ENCODE measurements at places on chromosomes 5 and 9. TPM values are rescaled to one million over a fixed set of nuclear protein-coding genes. Genes with fewer than 3 reads are reported as not detected.

Gene PCDHGB6
- not detected for polyA plus RNA-seq

- DNase-seq: no peak
These were observed 35.7 kb downstream of the SECISBP2 start for GRCh38 chr9:89353989-89354388.

DNA sequence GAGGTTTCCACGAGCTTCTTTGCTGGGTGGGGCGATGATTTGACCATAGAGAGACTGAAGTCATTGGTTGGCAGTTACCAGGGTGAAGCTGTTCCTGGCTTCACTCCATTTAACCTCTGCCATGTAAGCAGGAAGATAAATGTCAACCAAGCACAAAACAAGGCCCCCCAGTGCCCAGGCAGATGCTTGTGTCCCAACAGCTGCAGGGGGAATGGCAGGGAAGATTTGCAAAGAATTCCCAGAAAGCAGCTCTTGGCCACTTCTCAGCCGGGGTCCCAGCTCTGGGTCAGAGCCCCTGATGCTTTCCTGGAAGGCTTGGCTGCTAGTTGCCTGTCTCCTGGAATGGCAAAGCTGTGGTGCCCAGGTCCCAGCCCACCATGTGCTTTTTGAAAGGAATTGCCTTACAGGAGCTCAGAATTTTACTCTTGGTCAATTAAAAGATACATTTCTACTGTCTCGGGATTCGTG, 383.4 kb downstream of the ENC1 start:
- no peak for DNase-seq

- no peak for DNase-seq
These were observed 11.2 kb downstream of the DNAJB5 start for GRCh38 chr9:35000535-35001284.

Gene CRHBP
- polyA plus RNA-seq: 1.1 TPM

DNA sequence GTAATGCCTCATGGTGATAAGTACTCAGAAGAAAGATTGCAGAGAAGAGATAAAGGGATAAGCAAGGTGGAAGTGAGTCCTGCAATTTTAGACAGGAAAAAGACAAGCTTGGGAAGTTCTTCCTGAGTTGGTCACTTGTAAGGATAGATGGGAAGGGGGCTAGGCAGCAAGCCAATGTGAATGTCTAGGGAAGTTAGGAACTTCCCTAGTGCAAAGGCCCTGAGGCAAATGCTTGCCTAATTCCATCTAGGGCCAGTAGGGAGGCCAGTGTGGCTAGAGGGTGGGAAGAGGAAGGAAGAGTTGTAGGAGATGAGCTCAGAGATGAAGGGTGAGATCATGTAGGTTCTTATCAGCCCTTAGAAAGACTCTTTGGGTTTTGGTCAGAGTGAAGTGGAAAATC, 206.6 kb downstream of the MAT2B start:
- no peak for DNase-seq

DNA sequence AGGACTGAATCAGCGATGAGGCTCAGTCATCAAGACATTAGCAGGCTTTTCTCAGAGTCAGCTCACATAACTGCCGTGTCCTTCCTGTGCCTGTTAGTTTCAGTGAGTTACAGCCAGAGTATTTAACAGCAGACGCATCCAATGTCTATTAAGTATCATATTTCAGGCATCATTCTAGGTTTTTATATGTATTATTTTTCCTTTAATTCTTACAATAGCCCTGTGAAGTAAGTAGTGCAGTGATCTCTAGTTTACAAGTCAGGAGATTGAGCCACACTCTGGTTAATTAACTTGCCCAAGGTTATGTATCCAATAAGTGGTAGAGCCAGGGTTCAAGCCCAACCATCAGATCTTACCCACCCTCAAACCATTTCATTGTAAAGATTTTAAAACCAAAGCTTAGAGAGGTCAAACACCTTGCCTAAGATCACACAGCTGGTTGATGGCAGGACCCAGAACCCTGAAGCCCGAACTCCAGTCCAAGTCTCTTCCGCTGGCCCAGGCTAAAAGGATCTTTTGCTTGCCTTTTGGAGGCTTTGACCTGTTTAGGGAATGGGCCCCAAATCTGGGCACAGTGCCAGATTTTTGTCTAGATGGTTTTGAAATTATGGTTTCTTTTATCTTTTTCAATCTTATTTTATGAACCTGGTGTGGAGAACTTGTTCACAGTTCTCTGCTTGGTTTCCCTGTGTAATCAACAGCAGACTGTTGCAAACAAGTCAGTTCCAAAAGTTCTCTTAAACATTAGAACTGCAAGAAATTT, 261.2 kb upstream of the CLINT1 start:
- no peak for DNase-seq

DNA sequence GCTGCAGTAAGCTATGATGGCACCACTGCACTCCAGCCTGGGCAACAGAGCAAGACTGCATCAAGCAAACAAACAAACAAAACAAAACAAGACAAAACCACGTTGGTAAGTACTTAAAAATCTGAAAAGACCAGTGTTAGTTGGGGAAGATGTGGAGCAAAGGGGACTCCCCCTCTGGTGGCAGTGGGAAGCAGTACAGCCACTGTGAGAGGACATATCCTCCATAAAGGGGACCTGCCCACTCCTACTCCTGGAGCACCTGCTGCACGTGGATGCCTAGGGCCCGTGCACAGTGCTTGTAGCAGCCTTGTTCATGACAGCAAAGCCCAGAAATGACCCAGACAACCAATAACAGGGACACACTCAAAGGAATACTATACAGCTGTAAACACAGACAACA, 17.0 kb upstream of the IPPK start:
- DNase-seq: no peak

DNA sequence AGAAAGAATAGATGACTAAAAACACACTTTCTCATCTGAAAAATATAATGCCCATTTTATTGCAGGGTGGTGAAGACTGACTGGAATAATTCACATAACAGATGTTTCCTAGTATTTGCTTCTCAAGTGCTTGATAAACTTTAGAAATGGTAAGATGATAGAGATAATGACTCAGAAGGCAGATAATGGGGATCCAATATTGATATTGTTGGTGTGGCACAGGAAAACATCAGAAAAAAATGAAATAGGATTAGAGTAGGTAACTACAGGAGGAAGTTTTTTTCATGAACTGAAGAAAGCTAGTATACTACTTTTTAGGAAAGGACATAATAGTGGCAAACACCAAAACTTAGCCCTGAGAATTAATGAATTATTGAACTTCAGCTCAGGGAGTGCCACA, 20.2 kb upstream of the F2RL2 start:
- DNase-seq: no peak

DNA sequence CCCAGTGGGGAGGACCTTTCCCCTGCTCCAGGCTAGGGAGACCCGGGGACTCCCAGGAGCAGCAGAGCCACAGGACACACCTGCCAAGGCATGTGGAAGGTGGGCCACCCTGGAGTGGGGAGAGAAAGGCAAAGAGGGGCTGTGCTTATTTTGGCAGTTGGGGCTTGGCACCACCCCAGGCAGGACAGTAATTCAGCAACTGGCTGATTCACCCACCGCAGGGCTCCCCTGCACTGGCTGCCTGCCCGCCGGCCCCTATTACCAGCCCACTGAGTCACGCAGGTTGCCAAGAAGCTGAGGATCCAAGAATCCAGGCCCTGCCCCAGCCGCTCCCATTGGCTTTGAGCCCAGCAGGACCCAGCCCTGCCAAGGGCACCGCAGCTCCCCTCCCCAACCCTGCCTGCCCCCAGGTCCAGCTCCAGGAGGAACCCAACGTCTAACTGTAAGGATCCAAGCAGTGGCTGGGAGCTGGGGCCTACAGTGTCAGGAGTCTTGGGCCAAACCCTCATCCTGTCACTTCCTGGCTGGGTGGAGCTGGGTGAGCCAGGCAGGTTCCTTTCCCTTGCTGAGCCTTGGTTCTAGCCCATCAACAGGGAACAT, 14.2 kb upstream of the RALGDS start:
- DNase-seq: peak; percentile 98

Gene PCA3
- not detected for polyA plus RNA-seq

- no peak for DNase-seq
These were observed 67.8 kb downstream of the NIPSNAP3B start for GRCh38 chr9:104831681-104832080.

DNA sequence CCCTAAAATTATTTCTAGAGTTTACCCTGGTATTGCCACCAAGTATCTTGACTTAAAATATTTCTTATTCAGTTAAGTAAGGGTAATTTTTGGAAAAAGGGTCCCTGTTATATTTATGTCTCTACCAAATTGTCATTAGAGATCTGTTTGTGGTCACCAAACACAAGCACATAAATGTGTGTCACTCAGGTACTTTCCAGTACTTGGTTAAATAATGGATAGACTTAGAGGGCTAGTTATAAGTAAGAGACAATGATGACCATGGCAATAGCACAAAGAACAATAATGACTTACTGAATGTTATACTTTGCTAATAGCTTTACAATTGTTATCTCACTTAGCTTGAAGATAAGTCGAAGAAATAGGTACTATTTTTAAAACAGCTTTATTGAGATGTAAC, 9.0 kb downstream of the ADAMTS16 start:
- no peak for DNase-seq

Gene PHF24
- 0.15 TPM for polyA plus RNA-seq

- no peak for DNase-seq
These were observed 287.0 kb upstream of the TMEM161B start for GRCh38 chr5:88555674-88556073.

GRCh38 chr5:74232276-74232675, 408.3 kb downstream of the ENC1 start:
- no peak for DNase-seq

Gene GABRA1
- polyA plus RNA-seq: 0.10 TPM

Gene FBN2
- under 0.01 TPM for polyA plus RNA-seq

DNA sequence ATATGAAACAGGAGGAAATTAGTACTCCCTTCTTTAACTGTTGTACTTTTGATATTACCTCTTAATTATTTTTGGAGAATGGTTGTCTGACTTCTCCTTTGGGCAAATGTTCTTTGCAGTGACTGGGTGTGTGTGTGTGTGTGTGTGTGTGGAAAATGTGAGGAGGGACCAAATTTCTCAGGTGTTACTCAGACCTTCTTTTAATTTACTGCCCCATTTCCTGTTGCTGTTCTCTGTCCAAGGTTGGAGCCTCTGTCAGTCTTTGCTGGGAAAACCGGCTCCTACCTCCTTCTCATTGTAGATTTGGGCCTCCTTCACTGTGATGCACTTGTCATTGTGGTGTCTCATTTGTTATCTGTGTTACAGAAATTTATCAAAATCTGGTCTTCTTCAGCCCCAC, 68.4 kb downstream of the PBX3 start:
- DNase-seq: no peak

DNA sequence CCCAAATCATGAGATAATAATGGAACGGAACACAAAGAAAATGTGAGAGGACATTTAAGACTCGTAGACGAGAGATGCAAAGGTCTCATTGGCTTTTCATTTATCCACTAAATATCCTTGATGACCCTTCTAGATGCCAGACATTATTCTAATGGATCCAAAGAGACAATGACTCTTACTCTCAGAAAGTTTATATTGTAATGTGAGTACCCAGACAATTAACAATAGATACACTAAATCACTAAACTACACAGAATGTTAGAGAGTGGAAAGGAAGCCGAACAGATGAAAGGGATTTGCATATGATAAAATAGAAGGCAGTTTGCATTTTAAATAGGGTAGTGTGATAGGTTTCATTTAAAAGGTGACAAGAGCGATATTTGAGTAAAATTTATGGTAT, 973.3 kb downstream of the TAF11L14 start:
- DNase-seq: no peak

GRCh38 chr9:35357826-35358225, 132.1 kb upstream of the RUSC2 start:
- DNase-seq: no peak

DNA sequence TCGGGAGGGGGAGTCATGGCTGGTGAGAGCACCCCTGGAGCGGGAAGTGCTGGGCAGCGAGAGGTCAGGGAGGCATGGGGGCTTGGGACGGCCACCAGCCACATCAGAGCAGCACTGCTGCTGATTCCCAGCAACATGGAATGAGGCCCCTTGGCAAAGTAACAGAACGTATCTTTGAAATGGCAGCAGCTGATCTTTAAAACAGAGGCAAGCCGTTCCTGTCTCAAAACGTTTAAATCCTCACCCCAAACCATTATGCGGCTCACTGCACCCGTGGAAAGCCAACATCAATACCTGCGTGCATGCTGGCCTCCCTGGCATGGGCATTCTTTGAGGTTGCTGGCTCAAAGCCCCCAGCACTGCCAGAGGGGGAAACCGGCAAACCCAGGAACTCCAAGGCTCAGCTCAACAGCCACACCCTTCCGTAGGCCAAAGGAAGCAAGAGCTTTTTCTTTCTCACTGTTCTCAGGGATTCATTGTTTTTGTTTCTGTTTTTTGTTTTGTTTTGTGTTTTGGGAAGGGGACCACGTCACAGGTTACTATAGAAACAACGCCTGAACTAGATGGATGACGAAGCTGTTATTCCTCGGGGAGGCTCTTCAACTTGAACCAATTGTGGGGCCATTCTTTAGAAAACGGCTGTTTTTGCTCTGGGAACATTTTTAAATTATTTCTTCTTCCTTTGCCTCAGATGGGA, 28.1 kb upstream of the OBP2B start:
- DNase-seq: no peak

- no peak for DNase-seq
These were observed 334.6 kb upstream of the TUSC1 start for GRCh38 chr9:26012797-26013196.

DNA sequence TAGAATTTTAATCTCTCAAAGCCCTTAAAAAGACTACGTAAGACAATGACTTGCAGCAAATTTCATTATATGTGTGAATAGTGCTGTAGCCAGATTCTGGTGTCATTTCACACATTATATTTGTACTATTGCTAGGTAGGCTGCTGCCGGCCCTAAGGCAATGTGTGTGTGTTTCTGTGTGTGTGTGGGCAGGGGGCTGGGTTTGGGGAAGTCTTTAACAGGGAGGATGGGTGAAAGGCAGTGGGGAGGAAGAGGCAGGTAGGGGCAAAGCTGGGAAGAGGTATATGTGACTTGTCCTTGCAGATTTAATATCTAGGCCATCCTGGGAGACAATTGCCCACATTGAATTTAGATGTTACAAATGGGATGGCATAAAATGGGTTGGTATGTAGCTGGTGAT, 130.8 kb downstream of the MACIR start:
- no peak for DNase-seq

GRCh38 chr5:171261361-171261760, 47.7 kb upstream of the TLX3 start:
- DNase-seq: no peak

GRCh38 chr5:943201-943917, 50.7 kb downstream of the TRIP13 start:
- DNase-seq: no peak

- DNase-seq: no peak
These were observed 210.1 kb downstream of the GOLPH3 start for GRCh38 chr5:31964007-31964360.

- peak; percentile 32 for DNase-seq
These were observed 667 bp downstream of the FBXO10 start for GRCh38 chr9:37575511-37575914.

DNA sequence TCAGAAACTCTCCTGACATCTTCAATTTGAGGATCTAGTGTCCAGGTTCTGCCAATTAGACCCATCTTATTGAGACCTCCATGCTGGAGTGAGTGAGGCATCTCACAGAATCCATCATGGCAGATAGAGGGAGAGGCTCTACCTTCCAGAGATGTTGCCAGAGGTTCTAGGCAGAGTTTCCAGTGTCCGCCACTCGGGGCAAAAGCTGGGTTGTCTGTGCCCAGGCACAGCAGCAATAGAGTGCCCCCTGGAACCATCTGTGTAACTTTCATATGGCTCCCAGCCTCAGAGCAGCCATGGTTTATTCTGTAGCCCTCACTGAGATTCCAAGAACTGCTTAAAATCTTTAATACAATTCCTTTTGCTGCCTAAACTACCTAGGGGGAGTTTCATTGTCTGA, 16.6 kb upstream of the CCDC112 start:
- no peak for DNase-seq
